ENCODE measurements at places on chromosomes 1 and 21.

- DNase-seq = no peak
Observed at GRCh38 chr1:84145068-84145467, 997 bp downstream of the PRKACB start.

GRCh38 chr1:110545492-110545891, 26.5 kb upstream of the KCNA10 start:
- DNase-seq = no peak

DNA sequence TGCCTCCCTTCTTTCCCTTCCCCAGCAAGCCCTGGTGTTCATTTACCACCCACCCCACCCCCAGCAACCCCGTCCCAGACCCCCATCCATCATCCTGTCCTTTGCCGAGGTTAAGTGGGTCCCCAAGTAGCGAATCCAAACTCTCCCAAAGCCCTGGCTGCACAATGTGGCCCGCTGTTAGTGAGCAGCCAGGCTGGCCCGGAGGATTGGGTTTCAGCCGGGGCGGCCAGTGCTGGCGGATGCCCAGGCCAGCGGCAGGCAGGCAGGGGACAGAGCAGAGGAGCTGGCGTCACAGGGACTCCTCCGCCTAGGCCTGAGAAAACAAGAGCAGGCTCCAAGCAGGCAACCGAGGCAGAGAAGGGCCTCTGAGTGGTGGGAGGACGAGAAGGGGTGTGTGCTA, 61.4 kb downstream of the EPHB2 start:
- DNase-seq = no peak

- no peak for DNase-seq
Observed at GRCh38 chr1:165738794-165739193, 29.9 kb downstream of the TMCO1 start.

- DNase-seq = no peak
Observed at GRCh38 chr1:52192024-52192423, 50.1 kb downstream of the ZFYVE9 start.

- no peak for DNase-seq
Observed at GRCh38 chr1:171405391-171405714, 80.0 kb upstream of the PRRC2C start.

DNA sequence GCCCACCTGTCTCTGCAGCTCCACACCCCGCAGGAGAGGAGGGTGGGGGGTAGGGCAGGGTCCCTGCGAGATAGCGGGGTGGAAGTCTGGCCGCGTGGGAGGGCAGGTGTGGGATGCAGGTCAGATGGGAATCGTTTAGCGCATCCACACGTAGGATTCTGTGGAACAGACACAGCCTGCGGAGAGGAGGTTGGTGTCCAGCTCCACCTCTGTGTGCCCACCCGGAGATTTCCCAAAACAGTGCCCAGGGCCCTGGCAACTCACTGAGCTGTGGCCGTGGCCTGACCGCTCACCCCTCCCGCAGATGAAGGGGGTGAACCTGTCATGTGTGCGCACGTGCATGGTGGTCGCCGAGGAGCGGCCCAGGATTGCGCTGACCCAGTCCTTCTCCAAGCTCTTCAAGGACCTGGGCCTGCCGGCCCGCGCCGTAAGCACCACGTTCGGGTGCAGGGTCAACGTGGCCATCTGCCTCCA, 46.9 kb downstream of the S100B start:
- DNase-seq = no peak

- DNase-seq = no peak
Observed at GRCh38 chr1:87305151-87305550, 23.5 kb upstream of the LMO4 start.

- no peak for DNase-seq
Observed at GRCh38 chr1:243587823-243588560, 262.1 kb downstream of the AKT3 start.

DNA sequence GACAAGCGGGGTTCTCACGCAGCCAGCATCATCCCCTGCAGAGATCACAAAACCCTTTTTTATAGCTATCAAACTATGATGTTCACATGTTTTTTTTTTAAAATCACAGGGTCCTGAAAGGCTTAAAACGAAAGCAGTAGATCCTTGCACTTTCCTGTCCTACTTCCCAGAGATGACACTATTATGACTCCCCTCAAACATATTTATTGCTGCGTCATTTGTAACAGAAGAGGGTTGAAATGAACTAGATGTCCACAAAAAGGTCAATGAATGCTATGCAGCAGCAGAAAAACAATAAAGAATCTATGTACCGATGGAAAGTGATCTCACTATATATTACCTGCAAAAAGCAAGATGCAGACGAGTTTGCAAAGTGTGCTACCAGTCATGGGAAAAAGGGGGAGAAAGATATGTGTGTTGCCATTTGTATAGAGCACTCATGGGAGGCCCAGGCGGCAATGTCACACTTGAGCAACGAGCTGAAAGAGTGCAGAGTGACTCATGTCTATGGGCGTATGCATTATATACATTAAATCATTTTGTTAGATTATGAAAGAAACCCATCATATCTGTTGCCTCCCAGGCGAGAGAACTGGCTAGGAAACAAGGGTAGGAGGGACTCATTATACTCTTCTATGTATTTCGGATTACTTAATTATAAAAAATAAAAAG, 68.9 kb upstream of the PARP1 start:
- no peak for DNase-seq

DNA sequence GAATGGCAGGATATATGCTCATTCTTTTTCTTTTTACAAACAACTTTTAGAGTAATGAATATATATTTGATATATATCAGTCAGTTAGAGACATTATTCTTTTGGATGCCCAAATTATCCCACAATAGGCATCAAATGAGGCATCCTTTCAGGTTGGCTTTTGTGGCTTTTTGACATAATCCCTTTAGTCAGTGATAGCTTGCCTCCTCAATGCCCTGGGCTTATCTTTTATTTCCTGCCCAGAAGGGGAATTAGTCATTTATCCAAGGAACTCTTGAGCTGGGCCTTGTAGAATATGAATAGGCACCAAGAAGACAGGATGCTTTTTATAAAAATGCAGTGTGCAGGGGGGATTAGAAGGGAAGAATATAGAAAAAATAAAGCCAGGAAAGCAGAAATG, 22.2 kb downstream of the EPHX4 start:
- DNase-seq = no peak

GRCh38 chr1:155962599-155963211, 15.6 kb downstream of the ARHGEF2 start:
- DNase-seq = no peak

DNA sequence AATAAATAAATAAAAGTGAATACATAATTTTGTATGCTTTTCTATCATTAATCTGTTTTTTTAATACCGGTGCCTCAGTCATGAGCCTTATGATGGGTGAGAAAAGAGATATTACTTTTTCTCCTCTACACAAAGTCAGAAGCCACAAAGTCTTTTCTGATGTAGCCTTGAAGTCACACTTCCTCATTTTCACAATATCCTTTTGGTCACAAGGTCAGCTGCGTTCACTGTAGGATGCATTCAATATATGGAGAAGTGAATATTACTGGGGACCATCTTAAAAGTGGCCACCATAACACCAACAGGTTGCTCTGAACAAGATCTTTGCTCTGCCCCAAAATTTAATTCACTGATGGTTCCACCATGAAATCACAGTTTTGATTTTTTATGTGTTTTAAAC, 83.3 kb upstream of the TNR start:
- DNase-seq = no peak

- no peak for DNase-seq
Observed at GRCh38 chr1:195376190-195376589, 1232.0 kb downstream of the KCNT2 start.

DNA sequence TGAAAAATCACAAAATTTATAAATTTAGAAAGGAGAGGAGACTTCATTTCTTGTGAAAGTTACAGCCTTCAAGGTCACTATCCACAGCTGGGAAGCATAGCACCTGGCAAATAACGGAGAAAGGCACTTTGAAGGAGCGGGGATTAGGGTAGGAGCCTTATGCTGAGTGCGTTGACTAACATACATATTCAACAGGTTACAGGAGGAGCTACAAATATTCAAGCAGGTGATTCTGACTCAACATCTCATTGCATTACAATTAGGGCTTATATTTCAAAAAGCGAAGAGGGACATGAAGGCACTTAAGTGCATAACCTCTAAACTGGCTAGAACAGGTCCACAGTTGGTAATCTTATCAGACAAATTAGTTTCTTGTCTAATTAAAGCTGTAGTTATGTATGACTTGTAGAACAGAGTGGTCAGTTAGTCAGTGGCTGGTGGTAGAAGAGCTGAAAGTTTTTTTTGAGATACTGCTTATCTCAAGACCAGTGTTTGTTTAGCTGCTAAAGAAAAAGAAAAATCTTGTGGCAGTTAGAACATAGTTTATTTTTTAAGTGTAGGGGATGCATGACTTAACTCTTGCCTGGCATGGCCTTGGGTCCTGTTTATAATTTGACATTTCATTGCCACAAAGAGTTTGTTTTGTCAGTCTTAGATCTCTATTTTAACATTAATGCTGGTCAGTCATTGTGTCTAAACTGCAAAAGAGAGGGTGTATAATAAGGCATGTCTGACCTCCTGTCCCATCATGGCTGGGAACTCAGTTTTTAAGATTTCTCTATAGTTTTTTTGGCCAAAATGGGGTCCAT, 311.5 kb downstream of the DUSP10 start:
- DNase-seq = no peak

DNA sequence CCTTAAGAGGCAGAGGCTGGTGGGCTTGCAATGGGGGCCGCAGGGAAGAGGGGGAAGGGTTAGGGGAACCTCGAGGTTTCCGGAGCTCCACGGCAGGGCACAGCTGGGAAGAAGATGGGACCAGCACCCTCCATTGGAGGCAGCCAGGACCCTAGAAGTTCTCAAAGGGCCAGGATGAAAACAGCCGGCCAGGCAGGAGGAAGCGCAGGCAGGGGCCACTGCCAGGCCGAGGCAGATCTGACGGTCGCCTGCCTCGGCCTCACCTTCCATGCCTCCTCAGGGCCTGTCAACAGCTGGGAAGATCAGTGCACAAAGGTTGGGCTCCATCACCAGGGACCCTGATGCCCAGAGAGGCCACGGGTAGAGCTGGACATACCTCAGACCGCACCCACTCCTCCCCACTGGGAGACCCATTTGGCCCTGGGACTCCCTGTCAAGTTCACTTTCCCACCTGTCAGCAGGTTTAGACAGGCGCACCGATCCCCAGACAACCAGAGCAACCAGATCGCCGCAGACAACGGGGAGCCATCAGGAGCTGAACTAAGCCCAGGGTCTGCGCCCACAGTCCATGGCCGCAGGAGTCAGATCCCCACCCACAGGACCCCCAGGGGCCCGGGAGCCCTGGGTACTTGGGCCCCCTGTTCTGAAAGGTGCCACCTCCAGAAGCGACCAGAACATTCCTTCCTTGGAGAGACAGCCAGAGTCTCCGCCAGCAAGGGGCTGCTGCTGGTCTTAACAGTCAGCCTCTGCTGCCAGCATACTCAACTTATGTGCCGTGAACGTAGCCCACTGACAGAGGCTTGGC, 2.2 kb downstream of the SLC19A1 start:
- DNase-seq = no peak

DNA sequence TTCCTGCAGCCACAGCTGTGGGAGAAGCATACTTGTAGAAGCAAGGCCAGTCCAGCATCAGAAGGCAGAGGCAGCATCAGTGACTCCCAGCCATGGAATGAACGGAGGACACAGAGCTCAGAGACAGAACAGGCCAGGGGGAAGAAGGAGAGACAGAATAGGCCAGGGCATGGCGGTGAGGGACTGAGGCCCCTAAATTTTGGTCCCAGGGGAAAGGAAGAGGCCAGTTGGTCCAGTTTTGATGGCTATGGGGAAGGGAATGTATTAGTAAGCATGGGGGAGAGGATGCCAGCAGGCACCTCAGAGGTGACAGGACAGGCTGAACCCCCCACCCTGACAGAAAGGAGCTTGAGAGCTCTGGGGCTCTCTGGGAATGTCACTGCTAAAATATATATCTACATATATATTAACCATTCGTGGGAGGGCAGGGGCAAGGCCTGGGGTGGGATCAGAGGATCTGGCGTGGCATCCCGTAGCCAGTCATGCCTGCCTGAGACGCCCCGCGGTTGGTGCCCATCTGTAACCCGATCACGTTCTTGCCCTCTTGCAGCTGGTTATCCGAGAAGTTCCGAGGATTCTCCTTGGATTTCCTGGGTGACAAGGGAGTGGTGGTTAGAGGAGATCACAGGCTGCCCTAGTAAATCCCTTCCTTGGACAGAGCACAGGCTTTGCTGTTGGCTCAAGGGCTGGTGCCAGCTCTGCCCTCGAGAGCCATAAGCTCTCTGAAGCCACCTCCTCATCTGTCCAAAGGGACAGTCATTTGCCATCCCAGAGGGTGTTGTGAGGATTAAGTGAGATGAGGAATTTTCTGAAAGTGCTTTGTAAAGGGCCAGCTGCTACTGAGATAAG, 6.7 kb downstream of the TAGLN2 start:
- DNase-seq = no peak

- DNase-seq = no peak
Observed at GRCh38 chr1:172781513-172782140, 122.7 kb downstream of the FASLG start.

DNA sequence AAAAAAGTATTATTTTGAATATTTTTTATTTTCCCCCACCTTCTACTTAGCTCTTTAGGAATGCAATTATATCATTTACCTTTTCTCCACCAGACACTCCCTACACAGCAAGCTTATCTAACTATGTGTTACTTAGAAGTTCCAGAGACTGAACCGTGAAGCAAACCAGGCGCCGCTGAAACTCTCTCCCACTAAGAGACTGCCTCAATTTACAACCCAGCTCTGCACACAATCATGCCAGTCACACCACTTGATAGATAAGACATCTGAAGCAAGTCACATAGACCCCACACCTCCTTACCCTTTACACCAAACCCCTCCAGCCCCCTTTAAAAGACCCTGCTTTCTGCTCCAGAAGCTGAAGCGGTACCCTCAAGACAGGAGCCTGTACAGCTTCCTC, 245.5 kb downstream of the S1PR1 start:
- DNase-seq = no peak

GRCh38 chr21:32360401-32360975, 32.3 kb downstream of the URB1 start:
- DNase-seq = no peak

GRCh38 chr1:63041660-63042059, 257.7 kb downstream of the ATG4C start:
- DNase-seq = no peak

GRCh38 chr1:32137111-32137510, 29.3 kb downstream of the KPNA6 start:
- no peak for DNase-seq

DNA sequence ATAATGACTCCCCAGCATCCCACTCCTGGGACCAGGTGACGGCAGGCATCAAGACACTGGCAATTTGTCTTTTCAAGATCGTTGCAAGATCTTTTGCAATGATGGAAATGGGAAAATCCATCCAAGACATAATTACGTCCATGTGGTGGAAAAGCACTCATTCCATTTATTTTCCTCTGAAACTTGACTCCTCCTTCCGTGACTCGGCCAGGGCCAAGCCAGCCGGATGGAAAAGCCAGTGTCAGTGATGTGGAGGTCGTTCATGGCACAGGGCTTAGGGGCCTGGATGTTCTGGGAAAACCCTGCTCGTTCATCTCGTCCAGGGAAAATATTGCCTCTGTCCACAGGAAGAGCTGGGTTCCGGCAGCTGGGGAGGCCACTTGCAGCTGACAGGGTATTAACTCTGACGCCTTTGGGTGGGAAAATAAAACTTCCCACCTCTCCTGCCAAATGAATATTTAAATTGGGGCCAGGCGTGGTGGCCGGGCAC, 46.2 kb downstream of the C1orf198 start:
- DNase-seq = no peak
